CD4-positive, alpha-beta T cell treated with Interleukin-1 beta for 1 hour (primary cell): ENCODE measurements at places on chromosomes 16 and 17.

GRCh38 chr16:2234813-2235170 is 1.5 kb upstream of the DNASE1L2 start:
- no peak for DNase-seq

DNA sequence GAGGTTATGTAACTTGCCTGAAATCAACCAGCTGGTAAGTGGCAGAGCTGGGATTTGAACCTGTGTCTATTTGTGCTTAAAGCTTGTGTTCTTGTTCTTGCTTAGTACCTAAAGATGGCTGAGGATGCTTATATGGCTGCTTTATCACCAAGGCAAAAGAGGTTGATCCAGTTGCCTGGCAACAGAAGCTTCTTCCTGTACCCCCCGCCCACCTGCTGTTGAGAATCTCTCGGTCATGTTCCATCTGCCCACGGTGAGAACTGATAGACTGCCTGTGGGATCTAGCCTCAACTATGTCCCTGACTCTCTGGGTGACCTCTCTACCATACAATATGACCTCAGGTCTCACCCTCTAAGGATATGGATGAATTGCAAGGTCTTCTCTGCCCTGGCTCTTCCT is 60.7 kb downstream of the ABCC6 start:
- DNase-seq, result no peak

DNA sequence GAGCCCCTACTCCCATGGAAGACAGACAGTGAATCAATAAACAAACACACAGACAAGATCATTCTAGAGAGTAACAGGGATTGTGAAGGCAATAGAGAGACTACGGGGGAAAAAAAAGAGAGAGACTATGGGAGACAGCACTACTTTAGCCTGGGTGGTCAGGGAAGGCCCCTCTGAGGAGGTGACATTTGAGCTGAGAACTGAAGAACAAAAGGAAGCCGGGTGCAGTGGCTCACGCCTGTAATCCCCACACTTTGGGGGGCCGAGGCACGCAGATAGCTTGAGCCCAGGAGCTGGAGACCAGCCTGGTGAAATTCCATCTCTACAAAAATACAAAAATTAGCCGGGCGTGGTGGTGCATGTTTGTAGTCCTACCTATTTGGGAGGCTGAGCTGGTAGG is 29.2 kb downstream of the SALL1 start:
- no peak for DNase-seq

DNA sequence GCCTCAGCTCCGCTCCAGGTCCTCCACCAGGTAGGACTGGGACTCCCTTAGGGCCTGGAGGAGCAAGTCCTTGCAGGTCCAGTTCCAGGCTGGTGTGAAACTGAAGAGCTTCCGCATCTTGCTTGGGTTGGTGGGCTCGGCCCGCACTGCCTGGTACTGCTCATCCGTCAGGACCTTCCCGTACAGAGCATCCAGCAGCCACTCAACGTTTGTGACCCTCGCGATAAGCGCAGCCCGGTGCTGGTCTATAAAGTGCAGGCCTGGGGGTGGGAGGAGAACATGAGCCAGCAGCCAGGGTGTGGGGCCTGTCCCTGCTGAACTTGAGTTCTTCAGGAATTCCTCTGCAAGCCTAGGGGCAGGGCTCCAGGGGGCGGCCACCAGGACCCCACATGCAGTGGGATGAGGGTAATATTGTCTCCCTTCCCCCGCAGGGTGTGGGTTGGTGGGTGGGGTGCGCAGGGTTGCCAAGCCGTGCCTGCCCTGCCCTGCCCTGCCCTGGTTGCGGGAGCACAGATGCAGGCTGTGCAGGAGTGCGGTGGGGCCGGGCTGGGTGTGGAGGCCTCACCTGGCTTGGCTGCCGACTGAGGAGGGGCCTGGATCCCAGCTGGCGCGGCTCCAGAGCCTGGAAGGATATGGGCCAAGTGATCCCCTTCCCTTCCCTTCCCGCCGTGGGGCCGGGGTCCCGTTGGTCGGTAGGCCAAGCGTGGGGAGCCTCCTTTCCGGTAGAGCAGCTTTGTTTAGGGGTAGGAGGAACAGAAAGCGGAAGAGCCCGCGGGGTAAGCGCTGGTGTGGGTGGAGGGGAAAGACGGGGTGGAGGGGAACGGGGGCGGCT is 762 bp downstream of the PYCARD start:
- DNase-seq, result peak; percentile 41

GRCh38 chr16:87945351-87946042 is 5.7 kb upstream of the BANP start:
- peak; percentile 27 for DNase-seq

- DNase-seq, result no peak
Observed at GRCh38 chr16:81436386-81436785, 8.2 kb upstream of the CMIP start.

DNA sequence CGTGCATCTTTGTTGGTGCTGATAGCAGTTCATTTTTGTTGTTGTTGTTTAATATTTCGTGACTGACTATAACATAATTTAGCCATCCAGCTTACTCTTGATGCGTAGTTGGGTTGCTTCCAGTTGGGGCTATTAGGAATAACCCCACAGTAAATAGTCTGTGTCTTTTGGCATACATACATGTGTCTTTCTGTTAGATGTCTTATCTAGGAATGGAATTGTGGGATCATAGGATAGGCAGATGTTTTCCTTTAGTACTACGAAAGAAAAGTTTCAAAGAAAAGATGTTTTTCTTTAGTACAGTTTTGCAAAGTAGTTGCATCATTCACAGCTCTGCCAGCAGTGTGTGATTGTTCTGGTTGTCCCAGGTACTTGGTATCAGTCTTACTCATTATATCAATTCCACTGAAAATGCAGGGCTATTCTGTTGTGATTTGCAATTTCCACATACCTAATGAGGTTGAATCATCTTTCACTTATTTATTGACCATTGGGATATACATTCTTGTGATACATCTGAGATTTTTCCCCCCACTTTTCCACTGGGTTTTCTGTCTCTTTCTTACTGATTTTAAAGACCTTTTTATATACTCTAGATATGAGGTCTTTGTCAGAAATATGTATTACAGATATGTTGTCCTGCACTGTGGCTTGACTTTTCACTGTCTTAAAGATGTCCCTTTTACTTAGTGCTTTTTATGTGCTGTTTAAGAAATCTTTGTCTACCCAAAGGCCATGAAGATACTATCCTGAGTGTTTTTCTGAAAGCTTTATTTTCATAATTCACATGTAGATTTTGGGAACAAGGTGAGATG is 173.3 kb downstream of the MRTFB start:
- no peak for DNase-seq

GRCh38 chr17:64413513-64413912 is 22.9 kb upstream of the PECAM1 start:
- DNase-seq, result no peak

GRCh38 chr16:633336-634050 is 2.6 kb downstream of the METTL26 start:
- DNase-seq, result no peak

DNA sequence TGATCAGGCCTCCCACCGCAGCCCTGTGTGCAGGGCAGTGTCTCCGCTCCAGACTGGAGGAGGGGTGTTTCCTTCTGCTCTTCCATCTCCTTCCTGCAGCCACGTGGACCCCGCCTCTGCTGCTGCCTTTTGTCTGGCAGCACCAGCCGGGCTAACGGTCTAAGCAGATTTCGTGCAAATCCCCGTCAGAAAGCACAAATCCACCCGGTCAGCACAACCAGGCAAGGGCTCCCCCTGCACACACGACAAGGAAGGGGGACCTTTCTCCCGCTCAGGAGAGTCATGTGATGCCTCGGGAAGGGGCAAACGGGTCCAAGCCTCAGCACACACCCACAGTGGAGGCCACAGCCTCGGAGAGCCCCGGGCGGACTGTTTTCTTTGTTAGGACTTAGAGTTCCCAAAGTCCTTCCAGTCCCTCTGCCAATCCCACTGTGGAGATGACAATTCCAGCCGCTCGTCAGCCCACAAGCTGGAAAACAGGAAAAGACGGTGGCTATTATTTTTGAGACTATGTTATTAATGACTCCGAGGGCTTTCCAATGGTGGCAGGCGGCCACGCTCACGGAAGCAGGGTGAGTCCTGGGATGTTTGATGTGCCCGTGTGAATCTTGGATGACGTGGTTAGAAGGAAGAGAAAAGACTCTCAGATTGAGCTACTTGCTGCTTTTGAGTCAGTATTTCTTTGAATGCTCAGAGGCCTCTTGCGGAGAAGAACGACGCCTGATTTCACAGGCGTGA is 22.5 kb upstream of the MEAK7 start:
- no peak for DNase-seq

- no peak for DNase-seq
Observed at GRCh38 chr17:15966183-15966878, 21.4 kb downstream of the ADORA2B start.

GRCh38 chr16:49362230-49362629 is 11.4 kb upstream of the C16orf78 start:
- no peak for DNase-seq

GRCh38 chr16:85981826-85982562 is 83.0 kb downstream of the IRF8 start:
- DNase-seq, result no peak

DNA sequence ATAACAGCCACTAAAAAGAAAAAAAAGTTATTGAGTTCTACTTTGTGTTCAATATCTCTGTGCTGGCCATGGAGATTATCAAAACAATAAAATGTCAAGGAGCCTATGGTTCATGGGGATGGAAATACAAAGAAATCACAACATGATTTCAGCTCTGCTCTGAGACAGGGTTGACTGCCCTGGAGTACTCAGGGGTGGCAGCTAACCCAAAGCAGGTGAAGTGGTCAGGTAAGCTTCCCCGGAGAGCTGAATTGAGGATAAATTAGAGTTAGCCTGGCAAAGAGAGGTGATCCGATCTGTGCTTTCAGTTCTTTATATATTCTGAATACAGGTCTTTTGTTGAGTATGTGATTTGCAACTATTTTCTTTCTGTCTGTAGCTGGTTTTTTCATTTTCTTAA is 119.3 kb upstream of the TMEM97 start:
- DNase-seq, result no peak

DNA sequence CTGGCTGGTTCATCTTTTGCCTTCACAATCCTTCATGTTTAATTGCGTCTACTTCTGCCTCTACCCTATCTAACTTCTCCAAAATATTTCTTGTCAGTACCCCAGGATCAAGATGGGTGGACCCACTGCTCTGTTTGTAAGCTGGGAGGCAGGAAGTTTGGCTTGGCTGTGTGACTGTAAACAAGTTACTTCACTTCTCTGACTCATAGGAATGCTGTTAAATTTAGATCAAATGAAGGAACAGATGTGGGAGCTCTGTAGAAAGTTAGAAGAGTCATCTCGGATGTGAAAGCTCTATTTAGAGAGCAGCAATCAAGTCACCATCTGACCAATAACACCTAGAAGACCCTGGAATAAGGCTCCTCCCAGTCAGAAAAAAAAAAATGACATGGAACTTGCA is 55.2 kb upstream of the MRTFB start:
- DNase-seq, result no peak

DNA sequence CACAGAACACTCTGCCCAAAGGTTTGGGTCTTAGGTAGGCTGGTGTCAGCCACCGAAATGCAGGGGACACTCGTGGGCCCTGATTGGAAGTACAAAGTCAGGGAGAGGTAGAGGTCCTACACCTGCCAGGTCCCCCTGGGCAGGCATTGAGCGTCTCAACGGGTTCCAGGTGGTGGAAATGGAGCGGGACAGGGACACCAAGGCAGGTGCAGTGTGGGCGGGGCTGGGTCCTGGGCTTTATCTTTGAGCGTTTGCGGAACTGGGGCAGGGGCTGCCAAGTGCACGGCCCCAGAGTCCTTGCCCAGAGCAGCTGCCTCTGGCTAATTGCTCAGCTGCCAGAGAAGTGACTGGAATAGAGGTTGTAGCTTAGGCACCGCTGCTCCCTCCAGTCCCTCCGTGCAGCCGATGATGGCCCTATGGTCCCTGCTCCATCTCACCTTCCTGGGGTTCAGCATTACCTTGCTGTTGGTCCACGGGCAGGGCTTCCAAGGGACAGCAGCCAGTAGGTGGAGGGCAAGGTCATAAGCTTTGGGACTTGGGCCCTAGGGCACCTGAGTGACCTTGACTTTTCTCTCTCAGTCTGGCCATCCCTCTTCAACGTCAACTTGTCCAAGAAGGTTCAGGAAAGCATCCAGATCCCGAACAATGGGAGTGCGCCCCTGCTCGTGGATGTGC is at the start of gene ZACN:
Gene ZACN (plus strand): TSS at position 323 of the 675 bp plus-strand sequence. CDS start 83 bp downstream, at position 406.
- DNase-seq, result no peak

GRCh38 chr17:46818929-46819859 is 702 bp upstream of the WNT3 start:
- no peak for DNase-seq

DNA sequence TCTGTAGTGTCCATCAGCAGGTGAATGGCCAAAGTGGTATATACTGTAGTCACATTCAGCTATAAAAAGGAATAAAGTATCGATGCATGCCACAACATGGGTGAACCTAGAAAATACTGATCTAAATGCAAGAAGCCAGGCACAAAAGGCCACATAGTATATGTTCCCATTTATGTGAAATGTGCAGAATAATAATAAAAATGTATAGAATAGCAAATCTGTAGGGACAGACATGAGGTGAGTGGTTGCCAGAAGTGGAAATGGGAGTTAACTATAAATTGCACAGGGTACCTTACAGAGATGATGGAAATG is 23.1 kb downstream of the DBNDD1 start:
- no peak for DNase-seq

GRCh38 chr17:47199627-47200324 is 9.4 kb upstream of the MYL4 start:
- DNase-seq, result no peak

- no peak for DNase-seq
Observed at GRCh38 chr17:82218349-82219075, 5.9 kb upstream of the CCDC57 start.
